LNCaP clone FGC (cell line): ENCODE measurements at places on chromosomes 4 and X.

DNA sequence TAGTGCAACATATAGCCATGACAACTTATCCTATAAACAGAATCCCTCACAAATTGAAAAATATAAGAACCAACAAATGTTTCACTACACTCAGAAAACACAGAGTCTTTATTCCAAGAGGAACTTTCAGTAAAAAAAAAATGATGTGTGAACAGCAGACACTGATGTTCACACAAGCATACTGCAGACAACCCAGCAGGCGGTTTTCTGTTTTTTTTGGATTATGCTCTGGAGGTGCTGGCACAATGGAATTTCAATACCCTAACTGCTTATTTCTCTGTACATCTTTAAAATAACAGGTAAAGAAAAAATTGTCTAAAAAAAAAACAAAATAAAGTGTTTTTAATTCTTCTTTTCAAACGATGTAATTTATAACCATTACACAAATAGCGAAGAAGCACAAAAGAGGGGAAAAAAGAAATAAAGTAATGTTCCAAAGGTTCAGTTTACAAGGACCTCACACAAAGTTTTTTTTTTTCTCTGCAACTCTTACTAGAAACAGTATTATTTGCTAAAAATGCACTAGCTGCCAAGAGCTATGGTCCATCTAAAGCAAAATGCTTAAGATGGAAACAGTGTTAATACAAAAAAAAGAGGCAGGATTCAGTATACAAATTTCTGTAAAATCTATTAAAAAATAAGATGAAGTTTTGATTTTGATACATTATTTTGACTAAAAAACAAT is 55.3 kb downstream of the ANAPC10 start:
- DNase-seq, result no peak

DNA sequence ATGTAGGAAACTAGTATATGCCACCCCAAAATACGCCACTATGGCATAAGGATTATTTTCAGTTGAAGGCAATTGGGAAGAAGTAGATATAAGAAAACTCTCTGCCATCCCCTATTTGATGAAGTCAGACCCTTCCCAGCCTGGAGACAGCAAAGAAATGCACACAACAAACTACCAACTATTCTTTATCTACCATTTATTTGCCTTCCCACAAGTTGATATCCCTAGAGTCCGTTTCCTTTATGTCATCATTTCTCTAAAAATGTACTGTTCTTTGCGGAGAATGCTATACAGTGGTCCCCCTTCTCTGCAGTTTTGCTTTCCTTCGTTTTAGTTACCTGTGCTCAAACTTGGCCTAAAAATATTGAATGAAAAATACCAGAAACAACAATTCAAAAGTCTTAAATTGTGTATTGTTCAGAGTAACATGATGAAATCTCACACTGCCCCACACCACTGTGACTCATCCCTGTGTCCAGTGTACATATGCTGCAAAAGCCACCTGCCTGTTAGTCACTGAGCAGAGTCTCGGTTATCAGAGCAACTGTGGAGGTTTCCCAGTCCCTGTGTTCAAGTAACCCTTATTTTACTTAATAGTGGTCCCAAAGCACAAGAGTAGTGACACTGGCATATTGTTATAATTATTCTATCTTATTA is 152.3 kb downstream of the WDFY3 start:
- DNase-seq, result no peak

GRCh38 chr4:159856451-159856850 is 753.6 kb downstream of the RAPGEF2 start:
- DNase-seq, result no peak

- DNase-seq, result no peak
Measured at GRCh38 chr4:149638073-149638472, 177.6 kb downstream of the IQCM start.

DNA sequence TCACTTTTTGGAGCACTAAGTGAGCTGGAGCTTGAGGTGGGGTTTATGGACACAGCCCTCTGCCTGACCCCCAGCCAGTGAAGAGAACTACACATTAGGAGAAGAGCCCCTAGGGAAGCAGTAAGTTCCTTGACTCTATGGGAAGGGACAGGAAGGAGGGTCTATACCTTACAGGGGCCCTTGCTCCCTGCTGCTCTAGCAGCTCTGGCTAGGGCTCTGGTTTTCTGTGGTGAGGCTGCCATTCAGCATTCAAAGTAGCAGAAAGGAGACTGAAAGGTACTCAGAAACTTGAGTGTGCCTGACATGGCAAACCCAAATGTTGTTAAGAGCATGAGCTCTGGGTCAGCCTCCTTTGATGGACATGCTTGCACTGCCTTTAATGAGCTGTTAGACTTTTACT is 144.0 kb upstream of the KIT start:
- DNase-seq, result no peak

DNA sequence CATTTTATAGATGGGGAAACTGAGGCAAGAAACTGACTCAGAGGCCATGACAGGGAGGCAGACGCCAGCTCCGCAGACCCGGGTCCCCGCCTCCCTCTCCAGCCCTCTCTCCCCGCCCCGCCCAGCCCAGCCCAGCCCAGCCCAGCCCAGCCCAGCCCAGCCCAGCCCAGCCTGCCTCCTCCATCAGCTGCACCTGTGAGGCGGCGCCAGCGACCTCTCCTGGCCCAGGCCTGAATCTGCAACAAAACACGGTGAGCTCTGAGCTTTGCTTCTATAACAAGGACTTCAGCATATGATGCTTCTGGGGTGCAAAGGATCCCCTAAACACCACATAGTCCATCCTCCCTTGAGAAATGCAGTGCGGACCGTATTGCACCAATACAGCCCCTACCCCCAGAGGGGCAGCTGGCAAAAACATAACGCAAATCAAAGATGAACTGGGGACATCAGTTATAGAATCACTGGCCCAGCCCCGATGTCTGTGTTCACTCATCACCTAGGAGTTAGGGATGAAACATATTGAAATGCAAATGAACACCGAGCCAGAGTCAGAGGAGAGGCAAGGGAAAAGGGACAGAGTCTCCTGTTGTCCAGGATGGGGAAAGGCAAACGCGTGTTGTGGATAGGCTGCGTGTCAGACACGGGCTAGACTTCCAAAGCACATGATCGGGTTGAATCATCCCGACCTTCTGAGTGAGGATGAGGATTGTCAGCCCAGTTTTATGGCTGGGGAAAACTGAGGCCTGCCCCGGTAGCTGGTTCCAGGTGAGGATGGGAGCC is 216.1 kb upstream of the PSAPL1 start:
- DNase-seq, result no peak

DNA sequence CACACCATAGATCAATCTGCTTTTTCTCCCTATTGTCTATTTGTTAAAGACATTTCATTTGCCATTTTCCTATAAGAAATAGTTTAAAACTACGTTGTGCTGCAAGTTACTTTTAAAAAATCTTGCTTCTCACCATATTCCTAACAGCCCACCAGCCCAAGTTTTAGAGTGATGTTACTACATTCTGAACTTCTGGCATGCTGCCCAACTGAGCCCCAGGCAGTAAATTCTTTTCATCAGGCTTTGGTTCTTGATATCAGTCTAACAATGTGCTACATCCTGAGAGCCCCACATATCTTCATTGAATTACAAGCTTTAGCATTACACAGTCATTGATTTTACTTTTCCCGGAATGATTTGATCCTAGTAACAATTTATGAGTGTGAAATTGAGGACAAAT is 283.8 kb upstream of the IL1RAPL1 start:
- DNase-seq, result no peak
